ENCODE measurements at places on chromosomes 5 and 9.

- no peak for DNase-seq
Observed at GRCh38 chr5:27465140-27465539, 426.8 kb upstream of the CDH9 start.

- DNase-seq: no peak
Observed at GRCh38 chr5:169164481-169164925, 136.4 kb downstream of the SLIT3 start.

DNA sequence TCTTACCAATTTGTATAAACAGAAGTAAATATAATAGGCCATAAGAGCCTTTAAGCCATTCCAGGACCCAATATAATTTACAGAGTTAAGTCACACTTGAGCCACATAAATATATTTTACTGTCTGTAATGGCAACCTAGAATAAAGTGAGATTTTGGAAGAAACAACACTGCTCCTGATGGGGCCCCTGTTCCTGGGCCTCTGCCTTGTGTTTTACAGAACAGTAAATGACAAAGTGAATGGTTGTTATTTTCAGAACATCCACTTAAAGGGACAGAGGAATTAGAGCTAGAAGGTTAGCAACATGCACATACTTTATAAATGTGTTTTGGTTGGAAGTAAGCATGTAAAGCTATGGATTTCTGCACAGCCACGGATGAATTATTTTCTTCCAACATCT lies 3.6 kb downstream of the PTGER4 start:
- DNase-seq: no peak

GRCh38 chr9:83526211-83526610 lies 12.0 kb downstream of the FRMD3 start:
- DNase-seq: no peak

- no peak for DNase-seq
Observed at GRCh38 chr5:119829341-119829740, 200.0 kb downstream of the FAM170A start.

GRCh38 chr5:60312098-60312497 lies 387.9 kb downstream of the DEPDC1B start:
- DNase-seq: no peak

DNA sequence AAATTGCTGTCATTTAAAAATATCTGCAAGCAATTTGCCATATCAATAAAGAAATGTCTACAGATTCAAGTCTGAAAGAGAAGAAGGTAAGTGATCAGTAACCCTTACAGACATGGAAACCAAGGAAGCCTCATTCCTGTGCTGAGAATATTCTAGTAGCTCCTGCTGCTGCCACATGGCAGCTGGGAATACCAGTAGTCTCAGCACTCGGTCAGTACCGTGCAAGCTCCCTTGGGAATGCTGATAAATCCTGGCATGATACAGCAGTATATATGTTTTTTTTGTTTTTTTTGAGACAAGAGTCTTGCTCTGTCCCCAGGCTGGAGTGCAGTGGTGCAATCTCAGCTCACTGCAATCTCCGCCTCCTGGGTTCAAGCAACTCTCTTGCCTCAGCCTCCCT lies 27.9 kb downstream of the NANS start:
- DNase-seq: no peak

- DNase-seq: peak; percentile 4
Observed at GRCh38 chr9:111427186-111427585, 57.0 kb downstream of the ECPAS start.

- DNase-seq: no peak
Observed at GRCh38 chr5:2378976-2379375, 372.5 kb downstream of the IRX2 start.

- DNase-seq: no peak
Observed at GRCh38 chr5:119395080-119395836, 39.4 kb downstream of the TNFAIP8 start.

- no peak for DNase-seq
Observed at GRCh38 chr5:154559398-154560276, 81.6 kb upstream of the HAND1 start.

GRCh38 chr9:106619211-106619610 lies 243.8 kb upstream of the ZNF462 start:
- DNase-seq: no peak

DNA sequence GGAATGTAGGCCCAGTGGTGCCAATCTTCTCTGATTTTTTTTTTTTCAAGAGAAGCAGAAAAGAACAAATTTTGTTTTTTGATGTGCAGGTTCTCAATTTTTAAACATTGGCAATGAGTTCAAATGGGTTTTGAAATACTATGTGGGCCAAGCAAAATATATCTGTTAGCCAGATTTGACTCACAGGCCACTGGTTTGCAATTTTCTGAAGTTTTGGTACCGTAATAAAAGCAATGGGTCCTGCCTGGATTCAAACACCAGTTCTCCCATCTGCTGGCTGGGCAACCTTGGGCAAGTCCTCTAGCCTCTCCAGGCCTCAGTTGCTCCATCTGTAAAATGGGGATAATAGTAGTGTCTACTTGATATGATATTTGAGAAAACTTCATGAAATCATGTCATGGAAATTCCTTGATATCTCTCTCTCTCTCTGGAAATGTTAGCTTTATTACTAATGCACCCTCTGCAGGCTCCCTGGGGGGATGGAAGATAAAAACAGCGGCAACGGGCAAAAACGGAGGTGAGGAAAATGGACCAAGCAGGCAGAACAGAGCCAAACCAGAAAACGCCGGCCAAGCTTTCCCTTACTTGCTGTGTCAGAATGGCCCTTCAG lies 63.4 kb downstream of the SMIM23 start:
- no peak for DNase-seq

Data from Panc1 (cell line).